Amniotic stem cell (primary cell): ENCODE measurements at places on chromosomes 4 and X.

DNA sequence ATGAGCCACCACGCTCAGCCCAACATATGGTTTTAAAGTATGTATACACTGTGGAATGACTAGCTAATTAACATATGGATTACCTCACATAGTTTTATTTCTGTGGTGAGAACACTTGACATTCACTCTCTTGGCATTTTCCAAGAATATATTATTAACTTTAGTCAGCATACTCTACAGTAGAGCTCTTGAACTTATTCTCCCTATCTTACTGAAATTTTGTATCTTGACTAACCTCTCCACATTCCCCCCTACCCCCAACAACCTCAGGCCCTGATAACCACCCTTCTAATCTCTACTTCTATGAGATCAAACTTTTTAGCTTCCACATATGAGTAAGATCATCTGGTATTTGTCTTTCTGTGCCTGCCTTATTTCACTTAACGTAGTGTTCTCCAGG, 38.6 kb upstream of the AGA start:
- no peak for DNase-seq

DNA sequence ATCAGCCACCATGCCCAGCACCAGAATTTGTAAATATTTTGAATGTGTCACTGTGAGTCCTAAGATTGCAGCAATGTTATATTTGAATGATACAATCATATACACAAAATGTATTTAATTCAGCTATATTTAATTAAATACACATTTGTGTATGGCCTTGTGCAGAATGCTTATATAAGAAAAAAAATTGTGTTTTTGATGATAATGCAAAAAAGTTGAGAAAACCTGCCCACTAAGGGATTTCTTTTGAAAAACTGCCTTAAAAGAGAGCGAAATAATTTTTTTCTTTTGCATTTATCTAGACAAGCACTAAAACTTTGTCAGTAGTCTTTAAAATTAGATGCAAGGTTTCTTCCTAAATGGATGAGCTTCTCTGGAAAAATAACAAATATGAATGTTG, 68.1 kb upstream of the OTUD4 start:
- no peak for DNase-seq

DNA sequence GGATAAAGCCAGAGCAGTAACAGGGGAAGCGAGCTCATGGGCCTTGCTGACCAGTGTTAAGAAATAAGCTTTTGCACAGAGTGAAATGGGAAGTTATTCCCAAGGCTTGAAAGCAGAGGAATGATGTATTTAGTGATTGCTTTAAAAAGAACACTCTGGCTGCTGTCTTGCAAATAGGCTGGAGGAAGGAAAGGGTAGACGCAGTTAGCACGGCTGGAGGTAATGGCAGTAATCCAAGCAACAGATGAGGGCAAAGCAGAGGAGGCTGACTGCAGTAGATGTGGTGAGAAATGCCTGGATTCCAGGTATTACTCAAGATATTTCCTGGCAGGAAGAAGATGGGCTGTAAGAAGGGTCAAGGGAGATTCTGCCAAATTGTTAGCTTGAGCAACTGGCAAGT, 1342.3 kb upstream of the AGA start:
- DNase-seq: no peak

- DNase-seq: no peak
Measured at GRCh38 chr4:24742773-24743172, 52.6 kb upstream of the SOD3 start.

DNA sequence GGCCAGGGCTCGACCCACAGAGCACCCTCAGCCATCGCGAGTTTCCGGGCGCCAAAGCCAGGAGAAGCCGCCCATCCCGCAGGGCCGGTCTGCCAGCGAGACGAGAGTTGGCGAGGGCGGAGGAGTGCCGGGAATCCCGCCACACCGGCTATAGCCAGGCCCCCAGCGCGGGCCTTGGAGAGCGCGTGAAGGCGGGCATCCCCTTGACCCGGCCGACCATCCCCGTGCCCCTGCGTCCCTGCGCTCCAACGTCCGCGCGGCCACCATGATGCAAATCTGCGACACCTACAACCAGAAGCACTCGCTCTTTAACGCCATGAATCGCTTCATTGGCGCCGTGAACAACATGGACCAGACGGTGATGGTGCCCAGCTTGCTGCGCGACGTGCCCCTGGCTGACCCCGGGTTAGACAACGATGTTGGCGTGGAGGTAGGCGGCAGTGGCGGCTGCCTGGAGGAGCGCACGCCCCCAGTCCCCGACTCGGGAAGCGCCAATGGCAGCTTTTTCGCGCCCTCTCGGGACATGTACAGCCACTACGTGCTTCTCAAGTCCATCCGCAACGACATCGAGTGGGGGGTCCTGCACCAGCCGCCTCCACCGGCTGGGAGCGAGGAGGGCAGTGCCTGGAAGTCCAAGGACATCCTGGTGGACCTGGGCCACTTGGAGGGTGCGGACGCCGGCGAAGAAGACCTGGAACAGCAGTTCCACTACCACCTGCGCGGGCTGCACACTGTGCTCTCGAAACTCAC, 3.6 kb downstream of the MID1IP1 start:
- DNase-seq: no peak

- DNase-seq: no peak
Measured at GRCh38 chr4:158667651-158668198, 4.0 kb downstream of the C4orf46 start.

GRCh38 chr4:82680834-82681233, 117.8 kb downstream of the SCD5 start:
- DNase-seq: no peak

DNA sequence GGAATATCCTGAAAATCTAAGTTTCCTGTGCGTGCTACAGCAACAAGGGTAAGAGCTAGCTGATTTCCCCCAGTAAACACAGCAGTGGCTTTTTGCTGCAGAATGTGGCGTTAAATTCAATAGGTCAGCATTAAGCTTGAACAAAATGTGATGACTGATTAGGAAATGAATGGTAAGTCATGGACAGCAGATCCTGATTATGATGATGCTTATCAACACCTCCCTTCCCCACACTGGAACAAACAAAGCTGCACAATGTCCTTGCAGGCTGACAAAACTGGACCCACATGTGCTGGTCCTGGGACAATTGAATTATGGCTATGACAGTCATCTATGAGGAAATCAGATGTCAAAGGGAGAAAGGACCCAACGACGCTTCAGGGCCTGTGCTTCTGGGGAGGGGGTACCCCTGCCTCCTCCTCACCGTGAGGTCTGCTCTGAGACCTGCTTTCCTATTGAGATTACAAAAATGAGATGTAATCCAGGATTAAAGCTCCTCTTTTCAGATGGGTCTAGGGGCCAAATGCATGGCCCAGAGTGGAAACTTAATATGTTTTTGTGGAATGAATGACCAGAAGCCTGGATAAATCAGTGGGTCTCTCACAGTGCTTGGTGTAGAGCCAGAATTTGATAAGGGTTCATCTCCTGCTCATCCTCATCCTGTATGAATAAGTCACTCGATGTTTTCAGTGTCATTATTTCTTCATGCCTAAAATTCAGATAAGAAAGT, 32.0 kb upstream of the BOD1L1 start:
- DNase-seq: no peak

DNA sequence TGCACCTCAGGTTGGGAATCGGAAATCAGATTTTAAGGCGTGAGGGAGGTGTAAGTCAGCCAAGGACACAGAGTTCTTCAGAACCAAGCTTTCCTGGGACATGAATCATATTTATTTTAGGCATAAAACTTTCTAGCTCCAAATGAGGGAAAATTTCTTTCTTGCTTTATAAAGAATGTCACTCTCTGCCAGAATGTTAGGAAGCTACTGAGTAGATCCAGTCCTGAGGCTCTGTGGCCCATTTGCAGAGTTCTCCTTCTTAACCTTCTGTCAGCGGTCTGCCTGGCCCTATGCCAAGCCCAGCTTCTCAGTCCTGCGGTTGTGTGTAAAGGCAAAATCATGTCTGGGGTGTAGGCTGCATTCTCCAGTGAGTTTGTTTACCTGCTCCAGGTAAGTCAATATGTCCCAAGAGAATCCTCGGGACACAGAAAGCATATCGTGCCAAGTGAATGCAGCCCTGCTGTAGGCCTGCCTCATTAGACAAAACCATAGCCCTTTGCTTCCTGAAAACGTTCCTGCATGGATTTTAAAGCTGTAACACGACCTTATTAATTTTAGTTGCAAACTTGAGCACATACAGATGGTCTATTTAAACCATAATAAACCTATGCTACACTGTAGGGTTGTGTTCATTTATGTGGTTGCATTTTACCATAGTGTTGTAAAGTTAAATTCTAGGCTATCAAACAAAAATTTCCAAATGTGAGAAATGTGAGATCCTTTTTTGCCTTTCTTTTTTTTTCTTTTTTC, 29.2 kb upstream of the CCNI start:
- DNase-seq: no peak

GRCh38 chr4:146857298-146857697, 88.4 kb downstream of the TTC29 start:
- DNase-seq: no peak

- peak; percentile 8 for DNase-seq
Measured at GRCh38 chr4:152193059-152193458, 342.8 kb downstream of the FBXW7 start.

DNA sequence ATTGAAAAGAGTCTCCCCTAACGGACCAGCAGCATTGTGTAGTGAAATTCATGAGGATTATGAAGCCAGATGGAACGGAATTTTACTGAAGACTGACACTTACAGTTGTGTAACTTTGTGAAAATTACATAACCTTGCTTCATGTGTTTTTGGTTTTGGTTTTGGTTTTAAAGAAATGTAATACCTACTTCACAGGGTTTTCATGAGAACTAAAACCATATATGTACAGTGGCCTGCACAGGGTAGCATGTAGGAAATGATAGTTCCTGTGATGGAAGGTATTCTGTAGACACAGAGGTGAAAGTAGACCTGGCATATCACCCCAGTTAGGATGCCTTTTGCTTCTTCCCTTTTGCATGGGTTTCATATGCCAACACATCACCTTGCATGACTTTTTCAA, 247.0 kb downstream of the BANK1 start:
- no peak for DNase-seq

DNA sequence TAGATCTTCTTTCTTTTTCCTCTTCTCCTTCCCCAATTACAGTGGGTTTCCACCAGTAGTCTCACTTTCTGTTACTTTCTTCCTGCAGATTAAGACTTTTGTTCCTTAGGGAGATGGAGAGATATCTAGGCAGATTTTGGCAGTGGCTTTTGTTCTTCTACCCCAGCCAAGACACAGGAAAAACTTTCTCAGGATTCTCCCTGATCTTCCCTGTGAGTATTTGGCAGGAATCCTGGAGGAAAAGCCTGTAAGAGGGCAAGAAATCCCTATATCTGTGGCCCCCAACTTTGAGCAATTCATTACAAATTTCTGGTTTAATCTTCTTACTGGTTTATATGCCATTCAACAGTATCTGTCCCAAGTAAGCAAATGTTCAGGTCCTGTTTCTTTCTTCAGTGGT, 21.9 kb downstream of the SLC9A7 start:
- no peak for DNase-seq

GRCh38 chr4:61011051-61011450, 189.1 kb upstream of the ADGRL3 start:
- no peak for DNase-seq

- DNase-seq: no peak
Measured at GRCh38 chr4:46442963-46443362, 53.0 kb upstream of the GABRA2 start.

DNA sequence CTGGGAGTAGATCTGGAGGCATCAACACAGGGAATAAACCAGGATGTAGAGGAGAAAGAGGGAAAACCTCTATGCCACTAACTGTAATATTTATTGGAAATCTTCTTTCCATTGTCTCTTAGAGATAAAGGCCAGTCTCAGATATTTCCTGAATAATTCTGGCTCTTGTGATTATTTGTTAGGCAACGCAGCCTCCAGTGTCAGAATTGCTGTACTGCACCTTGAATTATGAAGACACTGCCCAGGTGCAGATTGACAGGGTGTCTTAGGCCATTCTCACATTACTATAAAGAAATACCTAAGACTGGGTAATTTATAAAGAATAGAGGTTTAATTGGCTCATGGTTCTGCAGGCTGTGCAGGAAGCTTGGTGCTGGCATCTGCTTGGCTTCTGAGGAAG, 100.7 kb upstream of the ZDHHC15 start:
- DNase-seq: no peak

DNA sequence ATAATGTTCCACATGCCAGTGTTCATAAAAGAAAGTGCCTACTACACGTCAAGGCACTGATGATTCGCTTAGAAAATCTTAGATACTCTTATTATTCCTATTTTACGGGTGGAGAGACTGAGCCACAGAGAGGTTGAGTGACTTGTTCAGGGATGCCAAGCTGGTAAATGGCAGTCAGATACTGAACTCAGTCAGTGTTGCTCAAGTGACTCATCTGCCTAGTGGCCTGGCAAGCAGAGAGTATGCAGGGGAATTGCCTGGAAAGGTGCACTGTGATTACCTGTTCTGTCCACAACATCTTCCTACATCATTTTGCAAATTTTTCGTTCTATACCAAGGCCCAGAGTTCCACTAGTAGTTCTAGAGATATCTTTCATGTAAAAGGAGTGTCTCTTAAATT, 68.4 kb downstream of the RAPGEF2 start:
- no peak for DNase-seq

GRCh38 chrX:84322083-84322827, 134.3 kb upstream of the RPS6KA6 start:
- DNase-seq: no peak

DNA sequence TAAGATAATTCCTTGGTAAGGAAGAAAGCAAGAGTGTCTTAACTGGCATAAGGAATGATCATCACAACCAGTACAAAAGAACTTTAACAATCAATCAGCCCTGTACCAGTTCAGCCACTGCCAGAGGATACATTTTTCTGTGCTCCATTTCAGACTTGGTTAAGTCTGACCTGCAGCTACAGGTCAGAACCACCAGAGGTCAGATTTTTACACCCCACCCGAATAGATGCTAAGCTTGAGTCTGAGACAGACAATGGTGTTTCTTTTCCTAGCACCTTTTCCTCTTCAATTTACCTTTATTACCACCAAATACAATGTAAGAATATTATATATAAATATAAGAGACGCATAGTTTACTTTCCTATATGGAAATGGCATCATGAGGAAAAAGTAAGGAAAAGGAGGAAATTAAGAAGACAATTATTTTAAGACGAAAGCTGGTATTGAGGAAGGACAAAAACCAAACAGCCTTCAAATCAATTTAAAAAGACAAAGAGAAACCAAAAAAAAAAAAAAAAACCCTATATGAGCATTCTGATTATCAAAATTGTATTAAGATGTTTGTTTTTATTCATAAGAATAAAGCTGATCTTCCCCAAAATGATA, 215.3 kb upstream of the TTC29 start:
- no peak for DNase-seq

GRCh38 chrX:74490247-74490646, 69.0 kb downstream of the SLC16A2 start:
- no peak for DNase-seq

GRCh38 chr4:109701566-109702410, 1.5 kb downstream of the CASP6 start:
- no peak for DNase-seq

GRCh38 chr4:156169861-156170260, 216.2 kb upstream of the CTSO start:
- DNase-seq: no peak

GRCh38 chr4:4415806-4416805, 29.2 kb downstream of the NSG1 start:
- no peak for DNase-seq
